T-helper 17 cell (primary cell): ENCODE measurements at places on chromosomes 7 and 10. TPM values are rescaled to one million over a fixed set of nuclear protein-coding genes. Genes with fewer than 3 reads are reported as not detected.
A peak's percentile ranks its signal among the peaks of the same experiment; 100 is the strongest.

Gene A1CF
- total RNA-seq, result not detected

DNA sequence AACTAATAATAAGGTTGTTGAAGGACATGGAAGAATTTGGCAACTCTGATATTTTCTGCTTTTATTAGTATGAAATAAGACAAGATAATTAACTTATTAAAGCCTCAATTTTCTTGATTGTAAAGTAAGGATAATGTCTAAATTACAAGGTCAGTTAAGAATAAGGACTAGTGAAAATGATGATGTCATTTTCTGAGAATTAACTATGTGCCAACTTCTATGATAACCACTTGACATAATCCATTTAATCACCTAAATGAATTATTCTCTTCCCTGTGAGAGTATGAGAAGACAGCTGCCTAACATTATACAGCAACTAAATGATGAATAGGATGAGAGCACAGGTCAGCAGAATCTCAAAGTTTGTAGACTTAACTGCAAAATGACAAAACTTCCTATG, 1153.4 kb upstream of the POT1 start:
- no peak overlapping the region for H3K27ac ChIP-seq
- H3K27me3 ChIP-seq, result no peaks in the 10 kb centered on the region
- no peaks in the 10 kb centered on the region for H3K36me3 ChIP-seq
- no peaks in the 10 kb centered on the region for H3K4me1 ChIP-seq

- peaks cover 2% of the 10 kb centered on the region for H3K36me3 ChIP-seq
- no peak overlapping the region for H3K4me3 ChIP-seq
These were observed 164.3 kb downstream of the SUGCT start for GRCh38 chr7:40299097-40299496.

DNA sequence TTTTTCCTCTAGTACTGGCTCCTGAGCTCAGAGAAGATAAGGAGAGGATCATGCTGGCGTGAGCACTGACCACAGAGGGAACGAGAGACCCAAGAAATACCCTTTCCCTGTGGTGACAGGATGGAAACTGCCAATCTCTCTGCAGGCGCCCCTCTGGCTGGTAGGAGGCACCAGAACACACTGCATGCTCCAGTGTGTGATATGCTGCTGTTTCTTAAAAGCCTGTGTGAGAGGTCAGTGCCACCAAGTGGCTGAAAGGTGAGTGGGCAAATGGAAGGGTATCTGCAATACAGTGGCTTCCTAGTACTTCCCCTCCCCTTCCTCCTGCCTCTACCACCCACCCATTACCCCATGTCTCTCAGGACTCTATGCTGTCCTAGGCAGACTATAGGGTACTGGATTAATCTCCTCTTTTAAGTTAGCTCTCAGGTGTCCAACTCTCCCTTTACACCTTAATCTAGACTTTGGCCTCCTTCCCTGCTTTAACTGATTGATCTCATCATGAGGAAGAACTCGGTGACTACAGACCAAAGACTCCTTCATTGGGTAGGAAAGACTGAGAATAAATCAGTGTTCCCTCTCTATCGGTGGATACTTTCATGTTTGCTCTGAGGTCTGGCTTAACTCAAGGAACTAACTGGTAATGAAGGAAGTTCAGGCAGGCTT, 283.6 kb downstream of the ADRA2A start:
- no peaks in the 10 kb centered on the region for H3K36me3 ChIP-seq
- no peak overlapping the region for H3K4me3 ChIP-seq
- no peaks in the 10 kb centered on the region for H3K4me1 ChIP-seq
- no peak overlapping the region for H3K27ac ChIP-seq
- peaks cover 50% of the 10 kb centered on the region for H3K27me3 ChIP-seq

Gene PAPOLB
- total RNA-seq, result not detected

Gene IL2RA
- total RNA-seq, result 59.2 TPM

- peaks cover 24% of the 10 kb centered on the region for H3K27me3 ChIP-seq
- no peaks in the 10 kb centered on the region for H3K4me1 ChIP-seq
- no peak for DNase-seq
- no peaks in the 10 kb centered on the region for H3K36me3 ChIP-seq
These were observed 22.8 kb downstream of the VSTM4 start for GRCh38 chr10:49092477-49092876.

- no peak overlapping the region for H3K4me3 ChIP-seq
- DNase-seq, result no peak
- no peaks in the 10 kb centered on the region for H3K27me3 ChIP-seq
- no peaks in the 10 kb centered on the region for H3K4me1 ChIP-seq
- H3K27ac ChIP-seq, result no peak overlapping the region
These were observed 643.4 kb downstream of the DNAJB9 start for GRCh38 chr7:109213081-109213480.

GRCh38 chr10:76397181-76398042, 966.0 kb downstream of the LRMDA start:
- no peaks in the 10 kb centered on the region for H3K36me3 ChIP-seq
- no peak for DNase-seq
- H3K4me1 ChIP-seq, result no peaks in the 10 kb centered on the region
- no peak overlapping the region for H3K27ac ChIP-seq
- H3K27me3 ChIP-seq, result no peaks in the 10 kb centered on the region

GRCh38 chr10:5776881-5777197, 36.4 kb downstream of the GDI2 start:
- no peak for DNase-seq
- peaks cover 32% of the 10 kb centered on the region for H3K4me1 ChIP-seq
- no peak overlapping the region for H3K4me3 ChIP-seq
- peak overlapping the region; percentile 92 for H3K27ac ChIP-seq

DNA sequence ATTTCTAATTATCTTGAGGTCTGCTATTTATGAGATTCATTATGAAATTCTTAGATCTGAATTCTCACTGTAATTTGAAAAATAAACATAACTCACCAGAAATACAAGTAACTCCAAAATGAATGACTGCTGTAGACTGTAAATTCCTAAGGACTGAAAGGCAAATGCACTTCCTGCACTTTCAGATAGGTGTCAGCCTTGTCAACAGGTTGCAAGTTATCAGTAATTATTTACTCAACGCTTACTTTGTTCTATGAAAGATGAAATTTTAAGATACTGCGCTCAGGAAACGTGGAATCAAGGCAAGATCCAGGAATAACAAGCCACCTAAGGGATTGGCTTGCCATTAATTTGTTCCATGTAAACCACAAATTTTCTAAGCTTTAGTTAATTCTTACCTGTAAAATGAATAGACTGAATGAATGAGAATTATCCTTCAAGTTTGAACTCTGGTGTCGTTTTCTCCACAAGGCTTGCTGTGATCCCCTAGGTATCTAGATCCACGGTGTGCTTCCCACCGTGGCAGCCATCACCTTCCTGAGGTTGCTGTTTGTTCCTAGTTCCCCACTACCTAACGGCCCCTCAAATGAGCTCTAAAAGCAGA, 12.6 kb downstream of the DHX32 start:
- H3K27me3 ChIP-seq, result no peaks in the 10 kb centered on the region
- no peaks in the 10 kb centered on the region for H3K36me3 ChIP-seq
- peaks cover 4% of the 10 kb centered on the region for H3K4me1 ChIP-seq
- DNase-seq, result no peak
- H3K4me3 ChIP-seq, result no peak overlapping the region
- H3K27ac ChIP-seq, result no peak overlapping the region

DNA sequence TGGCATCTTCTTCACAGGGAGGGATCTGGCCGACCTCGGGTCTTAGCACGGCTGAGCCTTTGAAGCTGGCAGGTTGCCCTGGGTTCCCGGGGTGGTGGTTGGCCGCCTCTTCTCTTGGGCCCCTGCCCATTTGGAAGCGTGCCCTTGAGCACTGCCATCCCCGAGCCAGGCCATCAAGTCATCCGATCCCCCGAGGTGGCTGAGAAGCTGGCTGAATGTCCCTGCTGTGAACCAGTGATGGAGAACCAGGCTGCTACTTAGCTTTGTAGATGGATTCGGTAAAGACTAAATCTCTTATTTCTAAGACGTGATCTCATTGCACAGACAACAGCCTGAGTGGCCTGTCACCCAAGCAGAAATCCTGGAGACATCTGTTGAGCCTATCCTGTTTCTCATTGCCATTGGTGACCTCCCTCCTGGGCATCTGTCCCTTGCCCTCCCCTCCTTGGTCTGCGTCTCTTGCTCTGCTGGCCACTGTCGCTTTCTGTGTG, 74.3 kb downstream of the GRK5 start:
- no peaks in the 10 kb centered on the region for H3K27me3 ChIP-seq
- H3K4me1 ChIP-seq, result peaks cover 48% of the 10 kb centered on the region
- peak overlapping the region; percentile 77 for H3K27ac ChIP-seq
- no peak for DNase-seq

DNA sequence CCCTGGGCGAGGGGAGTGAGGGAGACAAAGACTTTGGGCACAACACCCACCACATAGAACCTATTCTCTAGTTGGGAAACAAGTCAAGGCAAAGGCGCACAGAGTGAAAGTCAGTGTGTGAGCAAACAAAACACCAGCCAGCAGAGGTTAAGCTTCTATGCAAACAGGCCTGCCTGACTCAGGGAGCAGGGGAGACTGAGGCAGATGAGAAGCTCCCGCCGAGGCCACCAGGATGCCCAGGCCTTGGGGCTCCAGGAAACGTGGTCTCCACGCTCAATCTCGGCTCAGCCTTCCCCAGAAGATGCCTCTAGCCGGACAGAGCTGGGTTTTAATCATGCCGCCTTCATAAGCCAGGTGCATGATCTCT, 74.1 kb upstream of the KCNMA1 start:
- peaks cover 36% of the 10 kb centered on the region for H3K27me3 ChIP-seq
- H3K27ac ChIP-seq, result no peak overlapping the region
- peaks cover 15% of the 10 kb centered on the region for H3K4me1 ChIP-seq

- H3K27me3 ChIP-seq, result no peaks in the 10 kb centered on the region
- H3K27ac ChIP-seq, result no peak overlapping the region
- H3K4me1 ChIP-seq, result no peaks in the 10 kb centered on the region
- no peak for DNase-seq
- H3K4me3 ChIP-seq, result no peak overlapping the region
These were observed 154.8 kb downstream of the DGKB start for GRCh38 chr7:14747701-14748100.

GRCh38 chr7:85224171-85224570, 37.3 kb upstream of the SEMA3D start:
- H3K36me3 ChIP-seq, result no peaks in the 10 kb centered on the region
- H3K27me3 ChIP-seq, result no peaks in the 10 kb centered on the region
- no peak overlapping the region for H3K4me3 ChIP-seq
- no peak overlapping the region for H3K27ac ChIP-seq
- DNase-seq, result no peak
